ENCODE measurements at places on chromosomes 4 and X.

GRCh38 chr4:145540235-145540634 is 58.6 kb downstream of the SMAD1 start:
- no peak for DNase-seq

DNA sequence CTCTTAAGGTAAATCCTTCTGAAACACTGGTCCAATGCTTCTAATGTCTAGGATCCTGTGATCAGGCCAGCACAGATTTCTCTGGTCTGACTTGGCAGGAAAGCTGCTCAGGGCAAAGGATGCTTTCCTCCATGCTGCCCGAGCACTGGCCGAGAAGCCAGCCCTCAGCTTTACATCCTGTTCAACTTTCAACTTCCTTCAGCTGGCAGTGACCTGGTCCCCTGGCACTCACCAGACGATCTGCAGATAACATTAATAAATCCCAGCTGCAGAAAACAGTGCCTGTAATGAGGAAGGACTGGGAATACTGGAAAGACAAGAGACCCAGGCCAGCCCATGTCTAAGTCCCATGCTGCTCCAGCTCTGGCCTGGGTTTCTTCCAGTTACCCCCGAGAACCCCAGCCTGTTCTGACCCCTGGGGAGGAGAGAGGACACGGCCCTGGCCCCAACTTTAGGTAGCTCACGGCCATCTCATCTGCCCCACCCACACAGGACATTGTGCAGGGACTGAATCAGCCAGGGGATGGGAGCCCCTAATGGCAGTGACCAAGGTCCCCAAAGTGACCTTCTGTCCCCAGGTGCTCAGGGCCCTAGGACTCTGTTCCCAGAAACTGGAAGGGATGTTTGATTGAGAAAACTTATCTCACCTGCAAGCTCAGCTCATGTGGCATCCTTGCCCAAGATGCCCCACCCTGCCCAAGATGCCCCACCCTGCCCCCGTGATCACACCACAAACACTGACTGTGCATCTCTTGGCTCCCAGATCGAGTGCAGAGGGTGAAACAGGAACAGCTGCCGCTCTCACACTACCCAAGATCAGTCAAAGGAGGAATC is 28.0 kb downstream of the JAKMIP1 start:
- DNase-seq: no peak

DNA sequence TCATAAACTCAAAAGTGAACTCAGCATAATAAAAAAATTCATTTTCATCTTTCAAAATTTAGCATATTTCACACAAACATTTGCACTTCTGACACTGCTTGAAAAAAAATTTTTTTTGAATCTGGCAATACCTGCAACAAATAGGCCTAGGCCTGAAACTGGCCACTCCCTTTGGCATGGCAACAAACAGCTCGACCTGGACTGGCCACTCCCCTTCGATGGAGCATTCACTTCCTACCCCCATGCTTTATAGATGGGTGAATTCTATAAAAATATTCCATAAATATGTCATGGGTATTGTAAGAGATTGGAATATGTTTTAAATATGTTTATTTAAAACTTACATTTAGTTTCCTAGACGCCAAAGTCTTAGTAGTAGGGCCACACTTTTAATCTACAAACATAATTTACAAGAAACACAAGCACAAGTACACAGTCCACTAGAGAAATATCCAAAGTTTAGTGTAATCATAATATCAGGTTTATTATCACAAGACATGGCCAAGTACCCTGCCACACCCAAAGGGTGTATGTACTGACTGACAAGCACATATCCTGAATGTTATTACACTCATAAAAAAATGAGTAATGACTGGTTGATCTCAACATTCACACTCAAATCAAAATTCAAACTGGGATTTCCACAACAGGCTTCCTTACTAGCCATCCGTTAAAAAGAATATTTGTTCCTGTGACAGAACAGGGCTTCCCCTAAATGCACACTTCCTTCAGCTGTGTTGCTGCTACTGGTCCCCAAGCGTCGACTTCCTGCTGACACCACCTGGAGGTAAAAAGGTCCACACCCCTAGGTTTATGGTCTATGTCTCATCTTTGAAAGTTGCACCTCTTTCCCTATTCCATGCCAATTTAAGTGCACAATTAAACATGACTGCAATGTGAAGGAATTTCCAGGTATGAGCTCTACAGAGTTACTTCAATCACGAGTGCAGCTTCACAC is 271.5 kb downstream of the NR3C2 start:
- no peak for DNase-seq

GRCh38 chr4:173061160-173061559 is 107.5 kb upstream of the GALNT7 start:
- DNase-seq: no peak

- DNase-seq: no peak
Observed at GRCh38 chr4:22552812-22553211, 36.9 kb upstream of the ADGRA3 start.

- no peak for DNase-seq
Observed at GRCh38 chrX:641671-642435, 11.3 kb downstream of the SHOX start.

- no peak for DNase-seq
Observed at GRCh38 chr4:136687118-136687517, 845.2 kb downstream of the PCDH18 start.

DNA sequence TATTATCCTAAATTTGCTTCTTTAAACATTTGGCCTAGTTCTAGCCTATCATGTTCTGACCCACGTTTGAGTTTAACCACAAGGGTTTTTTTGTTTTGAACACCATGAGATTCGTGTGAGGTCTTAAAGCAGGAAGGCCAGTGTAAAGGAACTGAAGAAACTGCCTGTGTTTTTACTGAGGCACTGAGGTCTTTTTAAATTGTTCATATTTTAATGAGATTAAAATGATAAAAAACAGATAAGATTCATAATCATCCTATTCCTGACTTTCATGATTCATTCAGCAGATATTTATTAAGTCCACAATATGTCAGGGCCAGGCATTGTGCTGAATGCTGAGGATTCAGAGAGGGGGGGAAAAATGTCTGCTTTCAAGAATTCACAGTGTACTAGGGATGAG is 3.2 kb downstream of the RPS6KA3 start:
- no peak for DNase-seq

DNA sequence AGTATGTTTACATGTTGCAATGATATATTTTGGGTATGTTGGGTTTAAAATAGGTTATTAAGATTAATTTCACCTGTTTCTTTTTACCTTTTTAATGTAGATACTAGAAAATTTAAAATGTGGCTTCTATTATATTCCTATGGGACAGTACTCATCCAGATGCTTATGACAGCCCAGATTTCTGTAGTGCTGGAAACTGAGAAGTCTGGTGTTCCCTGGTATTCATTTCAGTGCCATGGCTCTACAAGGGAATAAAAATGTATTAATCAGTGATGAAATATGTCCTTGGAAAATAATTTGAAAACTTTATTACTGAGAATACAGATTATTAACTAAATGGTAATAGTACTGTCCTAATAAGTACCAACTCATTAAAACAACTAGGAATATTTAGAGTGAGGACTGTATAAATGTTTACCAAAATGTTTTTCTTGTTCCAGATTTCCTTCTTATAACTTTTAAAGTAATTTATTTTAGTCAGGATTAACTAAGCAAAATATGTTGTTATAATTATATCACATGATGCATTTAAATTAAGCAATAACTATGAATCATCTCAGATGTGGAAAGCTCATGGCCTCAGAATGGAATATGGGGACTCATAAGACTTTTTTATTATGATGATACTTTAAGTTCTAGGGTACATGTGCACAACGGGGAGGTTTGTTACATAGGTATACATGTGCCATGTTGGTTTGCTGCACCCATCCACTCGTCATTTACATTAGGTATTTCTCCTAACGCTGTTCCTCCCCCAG is 25.3 kb downstream of the ARHGAP24 start:
- DNase-seq: no peak

DNA sequence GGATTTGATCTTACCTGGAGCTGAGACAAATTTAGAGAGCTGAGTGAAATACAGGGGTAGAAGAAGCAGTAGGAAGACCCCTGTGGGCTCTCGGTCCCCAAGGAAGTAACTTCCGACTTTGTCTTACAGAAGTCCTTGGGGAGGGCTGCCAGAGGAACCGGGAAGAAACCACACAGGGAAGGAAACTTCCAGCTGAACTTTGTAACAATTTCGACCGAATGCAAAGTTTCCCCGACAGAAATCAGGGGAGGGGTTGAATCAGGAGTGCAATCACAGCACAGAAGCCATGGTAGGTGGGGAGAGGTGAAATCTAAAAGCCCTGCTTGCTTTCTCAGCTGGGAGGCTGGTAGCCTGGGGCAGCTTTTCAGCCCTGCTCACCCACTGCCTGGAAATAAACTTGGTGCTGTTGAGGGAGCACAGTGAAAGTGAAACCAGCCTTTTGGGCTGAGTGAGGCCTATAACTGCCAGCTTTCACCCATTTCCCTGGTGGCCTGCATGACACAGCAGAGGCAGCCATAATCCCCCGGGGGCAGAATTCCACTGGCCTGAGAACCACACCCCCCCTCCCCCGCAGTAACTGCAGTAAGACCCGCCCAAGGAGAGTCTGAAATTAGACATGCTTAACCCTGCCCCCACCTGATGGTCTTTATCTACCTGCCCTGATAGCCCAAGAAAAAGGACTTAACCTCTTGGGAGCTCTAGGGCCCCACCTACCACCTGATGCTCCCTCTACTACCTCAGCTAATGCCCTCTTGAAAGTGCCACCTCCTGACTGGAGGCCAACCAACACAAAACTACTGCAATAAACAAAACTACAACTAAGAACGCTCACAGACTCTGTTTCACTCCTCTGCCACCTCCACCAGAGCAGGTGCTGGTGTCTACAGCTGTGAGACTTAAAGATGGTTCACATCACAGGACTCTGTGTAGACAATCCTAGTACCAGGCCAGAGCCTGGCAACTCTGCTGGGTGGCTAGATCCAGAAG is 248.2 kb downstream of the PARM1 start:
- no peak for DNase-seq

GRCh38 chr4:86872135-86872534 is 20.1 kb downstream of the C4orf36 start:
- no peak for DNase-seq

GRCh38 chrX:7214251-7214650 is 66.3 kb upstream of the PUDP start:
- no peak for DNase-seq

DNA sequence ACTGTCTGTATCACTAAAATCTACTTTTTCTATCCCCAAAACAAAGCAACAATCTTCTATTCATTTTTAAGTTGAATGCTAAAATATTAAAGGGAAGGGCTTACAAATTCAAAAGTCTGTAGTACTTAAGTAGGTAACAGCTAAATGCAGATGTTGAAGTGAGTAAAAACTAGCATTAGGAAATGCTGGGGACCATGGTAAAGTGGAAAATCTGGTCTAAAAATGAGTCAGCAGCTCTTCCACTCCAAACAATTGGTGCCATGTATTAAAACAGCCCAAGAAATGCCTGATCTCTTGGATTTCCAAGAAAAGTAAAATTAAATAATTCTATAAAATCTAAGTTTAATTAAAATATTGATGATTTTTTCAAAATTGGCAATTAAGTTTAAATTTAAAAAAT is 73.3 kb upstream of the PPP3CA start:
- DNase-seq: no peak

GRCh38 chrX:54177306-54177705 is 5.7 kb downstream of the FAM120C start:
- no peak for DNase-seq

- no peak for DNase-seq
Observed at GRCh38 chrX:45758738-45759397, 558.2 kb upstream of the DIPK2B start.

- DNase-seq: no peak
Observed at GRCh38 chr4:187108845-187109244, 385.2 kb upstream of the FAT1 start.

DNA sequence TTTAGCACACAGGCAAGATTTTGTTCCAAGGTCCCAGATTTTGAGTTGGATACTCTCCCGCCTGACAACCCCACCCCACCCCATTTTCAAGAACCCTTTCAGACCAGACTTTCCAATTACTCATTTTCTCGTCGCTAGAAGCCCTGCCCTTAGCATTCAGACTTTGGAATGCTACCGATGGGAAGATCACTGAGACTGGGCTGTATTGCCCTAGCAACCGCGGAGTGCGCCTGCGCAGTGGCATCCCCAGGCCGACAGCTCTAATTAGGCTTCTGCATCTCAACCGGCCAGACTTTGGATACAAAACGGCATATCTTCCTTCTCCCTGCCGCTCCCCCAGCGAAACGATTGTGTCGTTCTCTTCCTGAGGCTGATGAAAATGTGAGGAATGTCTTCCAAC is 3.4 kb downstream of the MAGEE2 start:
- no peak for DNase-seq

GRCh38 chr4:144659447-144659846 is 13.5 kb downstream of the HHIP start:
- no peak for DNase-seq

GRCh38 chr4:16206848-16207247 is 19.4 kb downstream of the TAPT1 start:
- DNase-seq: no peak

DNA sequence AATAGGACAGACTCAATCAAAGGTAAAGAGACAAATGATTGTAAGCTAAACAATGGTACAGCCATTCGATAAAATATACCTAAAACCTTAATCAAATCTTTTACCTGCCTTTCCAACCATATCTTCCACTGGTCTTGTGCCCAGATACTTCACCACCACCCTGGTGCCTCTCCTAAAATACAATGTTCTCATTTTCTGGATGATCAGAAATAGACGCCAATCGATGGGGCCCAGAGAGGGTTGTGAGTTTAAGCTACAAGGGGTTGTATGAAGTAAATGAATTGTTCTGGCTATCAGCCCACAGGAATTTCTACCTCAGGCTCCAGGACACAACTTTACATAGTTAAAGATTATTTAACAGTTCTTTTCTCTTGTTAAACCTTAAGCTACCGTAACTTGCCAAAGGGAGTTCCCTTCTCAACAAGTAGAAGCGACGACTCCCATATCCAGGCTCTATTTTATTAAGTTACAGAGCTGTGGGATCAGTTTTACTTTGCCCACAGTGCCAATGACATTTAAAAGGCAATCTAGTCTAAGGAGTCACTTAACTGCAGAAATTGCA is 99.1 kb downstream of the CHRNA9 start:
- DNase-seq: no peak

DNA sequence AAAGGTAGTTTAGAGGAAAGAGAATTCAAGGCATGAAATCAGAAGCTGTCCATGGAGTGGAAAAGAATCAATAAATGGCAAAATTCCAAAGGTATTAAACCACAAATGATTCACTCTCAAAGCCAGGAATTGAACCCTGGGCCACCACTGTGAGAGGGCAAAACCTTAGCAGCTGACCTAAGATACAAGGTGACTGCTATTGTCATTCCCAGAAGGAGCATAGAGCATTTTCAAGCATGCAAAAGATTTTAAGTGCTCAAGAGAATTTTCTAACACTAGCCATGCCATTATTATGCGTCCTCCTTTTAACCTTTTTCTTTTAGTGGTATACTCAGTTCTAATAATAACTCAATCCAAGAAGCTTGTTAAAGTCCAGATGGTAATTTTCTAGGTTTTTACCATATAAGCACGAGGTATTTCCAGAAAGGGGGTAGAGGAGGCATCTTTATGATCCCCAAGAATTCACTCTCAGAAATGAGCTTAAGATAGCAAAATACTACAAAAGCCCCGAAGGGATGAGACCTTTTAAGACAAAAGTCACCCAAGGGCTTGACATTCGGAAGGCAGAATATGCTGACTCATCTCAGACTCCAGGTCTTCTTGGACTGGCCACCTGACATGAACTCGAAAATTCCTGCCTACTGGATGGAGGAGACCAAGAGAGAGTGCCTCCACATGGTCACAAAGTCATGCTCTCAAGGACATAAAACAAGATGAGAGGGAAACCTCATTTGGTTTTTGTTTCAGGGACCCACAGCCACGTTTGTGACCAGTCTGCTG is 13.8 kb upstream of the PAGE5 start:
- DNase-seq: no peak
